ENCODE measurements at places on chromosomes 5 and 9.

- no peak for DNase-seq
Observed at GRCh38 chr5:142758062-142758795, 11.9 kb upstream of the ARHGAP26 start.

DNA sequence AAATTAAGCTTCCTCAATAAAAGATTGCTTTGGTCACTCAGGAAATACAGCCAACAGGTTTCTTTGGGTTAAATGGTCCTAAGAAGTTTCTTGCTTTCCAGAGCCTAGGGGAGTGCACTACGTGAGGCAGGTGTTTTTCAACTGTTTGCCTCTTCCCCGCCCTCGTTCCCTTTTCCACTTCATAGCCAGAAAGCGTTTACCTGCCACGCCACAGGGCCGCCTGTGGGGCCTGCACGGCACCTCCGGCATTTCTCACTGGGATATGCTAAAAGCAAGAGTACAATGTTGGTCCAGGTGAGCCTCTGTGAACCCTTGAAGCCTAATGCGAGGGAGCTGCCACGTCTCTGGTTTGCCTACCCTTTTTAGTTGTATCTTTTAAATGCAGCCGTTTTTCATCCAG, 167.6 kb upstream of the OTULINL start:
- no peak for DNase-seq

GRCh38 chr5:151555760-151556576, 35.2 kb downstream of the FAT2 start:
- no peak for DNase-seq

GRCh38 chr9:123395276-123395688, 39.3 kb downstream of the CRB2 start:
- no peak for DNase-seq

DNA sequence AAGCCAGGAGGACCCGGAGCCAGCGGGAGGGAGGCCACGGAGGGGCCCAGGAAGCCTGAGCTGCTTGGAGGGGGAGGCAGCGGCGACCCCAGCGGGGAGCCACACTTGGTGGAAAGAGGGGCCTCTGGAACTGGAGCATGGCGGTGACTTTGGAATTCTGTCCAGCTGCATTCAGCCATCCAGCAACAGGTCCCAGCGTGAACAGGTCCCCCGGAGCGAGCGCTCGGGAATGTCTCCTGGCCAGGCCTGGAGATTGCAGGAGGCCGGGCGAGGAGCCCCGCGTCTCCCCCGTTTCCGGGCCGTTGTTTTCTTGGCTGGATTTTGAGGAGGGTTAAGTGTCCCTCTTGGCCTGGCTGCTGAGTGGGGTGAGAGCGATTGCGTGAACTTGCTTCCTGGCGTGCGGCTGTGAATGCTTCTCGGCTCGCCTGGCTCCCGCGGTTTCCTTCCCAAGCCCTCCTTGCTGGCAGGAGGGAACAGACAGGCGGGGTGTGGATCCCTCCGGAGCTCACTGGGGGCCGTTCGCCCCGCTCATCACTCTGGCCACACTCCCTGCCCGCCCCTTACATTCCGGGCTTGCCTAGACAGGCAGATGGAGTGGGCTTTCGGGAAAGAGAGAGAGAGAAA, 125.3 kb upstream of the IRX4 start:
- DNase-seq, result peak; percentile 32

DNA sequence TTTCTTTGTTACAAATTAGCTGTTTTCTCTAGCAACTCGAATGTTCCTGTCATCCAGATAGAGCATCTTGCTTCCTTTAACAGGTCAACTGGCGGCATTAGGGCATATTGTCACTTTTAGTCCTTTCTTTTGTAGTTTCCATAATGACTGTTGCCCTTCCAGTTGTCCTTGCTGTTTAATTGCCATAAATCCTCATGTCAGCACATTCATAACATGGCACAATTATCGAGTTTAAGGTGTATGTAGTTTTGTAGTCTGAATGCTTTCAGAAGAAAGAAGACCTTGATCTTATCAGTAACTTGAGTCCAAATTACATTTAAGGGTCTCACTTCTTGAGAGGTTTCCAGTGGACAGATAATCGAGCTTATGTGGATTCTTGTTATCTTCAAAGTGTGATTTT, 161.7 kb upstream of the CDH12 start:
- no peak for DNase-seq

GRCh38 chr5:63697811-63698210, 264.4 kb downstream of the HTR1A start:
- no peak for DNase-seq

DNA sequence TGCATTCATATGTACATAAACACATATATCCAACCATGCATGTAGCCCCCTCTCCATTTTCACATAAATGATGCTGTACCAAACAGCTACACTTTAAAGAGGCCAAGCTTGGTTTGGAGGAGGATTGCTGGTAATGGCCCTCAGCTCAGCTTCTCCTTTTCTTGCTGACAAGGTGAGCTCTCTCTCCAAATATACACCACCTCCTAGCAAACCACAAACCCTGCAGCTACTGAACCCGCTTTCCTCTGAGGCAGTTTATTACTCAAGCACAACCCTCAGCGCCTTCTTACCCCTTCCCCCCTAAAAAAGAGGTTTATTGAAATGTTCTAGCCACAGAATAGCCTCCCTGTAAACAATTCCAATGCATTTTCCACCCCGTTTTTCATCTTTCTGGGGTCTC, 54.0 kb downstream of the ALG2 start:
- DNase-seq, result no peak

DNA sequence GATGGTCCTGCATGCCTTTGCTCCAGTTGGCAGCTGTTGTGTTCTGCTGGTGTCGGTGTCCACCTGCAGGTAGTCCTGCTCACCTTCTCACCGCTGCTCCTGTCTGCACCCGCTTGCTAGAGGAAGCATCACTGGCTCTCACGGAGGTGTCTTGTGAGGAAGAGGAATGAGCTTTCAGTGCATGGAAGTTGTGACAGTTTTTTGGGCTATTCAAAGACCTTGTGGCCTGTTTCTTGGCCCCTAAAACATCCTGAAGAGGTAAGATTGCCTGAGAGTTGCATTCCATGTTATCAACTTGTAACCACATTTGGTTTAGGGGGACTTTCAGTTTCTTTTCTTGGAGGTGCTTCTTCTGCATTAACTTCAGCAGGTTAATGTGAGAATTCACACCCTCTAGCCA, 85.6 kb downstream of the MACROH2A1 start:
- DNase-seq, result no peak

- no peak for DNase-seq
Observed at GRCh38 chr9:88508326-88508725, 26.7 kb upstream of the NXNL2 start.

GRCh38 chr9:137217276-137218211, 4.5 kb downstream of the RNF208 start:
- DNase-seq, result no peak

DNA sequence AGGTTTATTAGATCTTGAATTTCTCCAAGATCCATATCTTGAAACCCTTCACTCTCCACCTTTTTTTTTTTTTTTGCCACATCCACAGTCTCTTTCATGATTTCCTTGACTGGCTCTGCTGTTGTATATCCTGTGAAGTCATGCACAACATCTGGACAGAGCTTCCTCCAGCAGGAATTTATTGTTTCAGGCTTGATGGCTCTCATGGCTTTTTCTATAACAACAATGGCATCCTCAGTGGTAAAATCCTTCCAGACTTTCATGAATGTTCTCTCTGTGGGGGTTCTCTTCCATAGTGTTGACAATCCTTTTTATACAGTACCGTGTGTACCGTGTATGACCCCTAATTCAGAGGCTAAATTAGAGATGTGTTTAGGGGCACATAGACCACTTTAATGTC, 24.0 kb downstream of the RANBP17 start:
- DNase-seq, result no peak

GRCh38 chr5:125496393-125496792, 750.0 kb upstream of the ZNF608 start:
- no peak for DNase-seq

DNA sequence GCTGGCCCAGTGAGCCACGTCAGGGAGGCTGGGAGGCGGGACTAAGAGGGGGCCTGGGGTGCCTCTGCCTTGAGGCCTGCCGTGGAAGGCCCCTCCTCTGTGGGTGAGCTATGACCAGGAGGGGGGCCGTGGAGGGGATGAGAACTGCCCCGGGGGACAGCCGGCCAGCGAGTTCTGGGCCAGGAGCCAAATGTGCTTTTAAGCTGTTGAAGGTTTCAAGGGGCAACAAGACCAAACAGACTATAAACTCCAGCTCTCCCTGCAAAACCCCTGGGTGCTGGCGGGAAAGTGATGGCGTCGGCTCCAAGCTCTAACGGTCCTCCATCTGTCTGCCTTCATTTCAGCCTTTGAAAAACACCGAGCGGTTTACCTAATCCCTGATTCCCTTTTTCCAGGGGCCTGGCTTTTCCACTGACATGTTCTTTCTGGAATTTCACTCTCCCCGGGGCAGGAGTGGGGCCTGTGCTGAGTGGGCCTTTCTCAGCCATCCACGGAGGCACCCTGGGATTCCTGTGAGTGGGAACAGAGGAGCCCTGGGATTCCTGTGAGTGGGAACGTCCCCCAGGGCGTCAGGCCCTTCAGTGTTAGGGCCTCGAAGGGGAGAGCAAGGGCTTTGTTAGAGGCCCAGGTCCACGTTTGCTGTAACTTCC, 65.6 kb downstream of the COL5A1 start:
- DNase-seq, result peak; percentile 95

DNA sequence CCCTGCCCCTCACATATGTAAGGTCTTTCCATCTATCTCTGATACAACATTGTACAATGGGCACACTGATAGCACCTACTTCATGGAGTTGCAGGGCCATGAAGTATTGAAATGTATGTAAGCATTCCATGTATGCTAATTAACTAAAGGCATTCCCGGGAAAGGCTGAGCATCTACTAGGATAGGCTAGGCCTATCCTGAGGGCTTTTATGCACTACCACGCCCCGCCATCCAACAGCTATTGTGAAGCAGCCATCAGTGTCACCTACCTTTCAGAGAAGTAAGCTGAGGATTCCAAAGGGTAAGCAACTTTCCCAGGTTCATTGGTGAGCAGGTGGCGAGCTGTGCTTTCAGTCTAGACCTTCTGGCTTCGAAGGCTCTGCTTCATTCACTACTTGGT, 47.6 kb downstream of the NSG2 start:
- no peak for DNase-seq

DNA sequence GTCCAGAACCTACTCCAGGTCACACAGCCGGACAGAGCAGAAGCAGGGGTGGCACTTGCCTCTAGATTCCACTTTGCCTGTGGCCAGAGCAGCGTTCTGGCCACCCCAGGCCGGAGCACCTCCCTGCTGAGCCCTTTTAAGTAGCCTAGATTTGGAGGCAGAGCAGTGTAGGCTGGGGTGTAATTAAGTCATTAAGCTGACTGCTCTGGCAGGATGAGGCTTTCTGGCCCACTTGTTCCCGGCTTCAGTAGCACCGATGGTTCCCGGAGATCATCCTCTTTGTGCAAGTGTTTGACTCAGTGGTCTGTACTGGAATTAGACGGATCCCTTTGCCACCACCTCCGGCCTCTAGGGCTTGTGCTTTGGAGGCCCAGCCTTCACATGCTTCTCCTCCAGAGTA, 281.9 kb upstream of the ANKRD55 start:
- DNase-seq, result no peak

DNA sequence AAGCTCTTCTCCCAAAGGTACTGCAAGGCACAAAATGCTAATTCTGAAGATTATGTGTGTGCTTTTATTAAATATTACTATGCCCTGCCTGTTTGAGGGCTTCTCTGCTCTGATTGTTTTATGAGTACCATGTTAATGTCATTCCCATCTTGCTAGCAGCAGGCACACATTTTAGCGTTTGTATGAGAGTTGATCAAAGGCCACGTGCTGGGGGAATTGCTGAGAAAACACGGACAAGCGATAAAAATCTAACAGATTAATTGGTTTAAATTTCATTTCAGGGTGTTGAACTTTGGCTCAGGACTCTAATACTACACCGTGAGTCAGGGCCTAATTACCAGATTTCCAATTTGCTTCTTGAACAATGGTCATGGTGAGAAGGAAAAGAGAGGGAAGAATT, 298.4 kb downstream of the EBF1 start:
- no peak for DNase-seq

Data from cardiac fibroblast (primary cell).